ENCODE measurements at places on chromosomes 7 and 10.

- DNase-seq: no peak
Measured at GRCh38 chr10:117005026-117005526, at the start of gene SHTN1. SHTN1 (minus strand) TSS chr10:117005187; CDS start chr10:117005079, 108 bp downstream.

DNA sequence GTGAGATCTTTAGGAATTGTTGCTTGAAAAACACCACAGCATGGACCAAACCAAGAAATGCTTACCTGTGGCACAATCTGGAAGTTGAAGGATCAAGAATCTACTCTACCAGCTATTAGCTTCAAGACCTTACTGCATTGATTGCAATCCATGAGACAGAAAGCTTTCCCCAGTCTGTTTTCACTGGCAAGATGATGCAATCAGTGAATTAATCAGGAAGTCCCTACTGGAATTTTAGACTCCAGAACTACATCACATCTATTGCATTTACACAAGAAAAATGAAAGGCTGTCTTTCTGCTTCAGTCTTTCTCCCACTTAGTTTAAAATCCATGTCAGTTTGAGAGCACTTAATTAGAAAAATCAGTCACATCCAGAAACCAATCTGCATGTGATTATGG, 191.7 kb downstream of the TFEC start:
- no peak for DNase-seq

- DNase-seq: no peak
Measured at GRCh38 chr10:10545771-10546170, 471.9 kb upstream of the CELF2 start.

GRCh38 chr7:128732521-128733277, 6.5 kb upstream of the CALU start:
- DNase-seq: no peak
